Mesothelial cell of epicardium (in vitro differentiated cells): ENCODE measurements at places on chromosomes 5 and 9.
A peak's percentile ranks its signal among the peaks of the same experiment; 100 is the strongest.

- DNase-seq: peak; percentile 100
Measured at GRCh38 chr9:93566408-93567270, 9.7 kb upstream of the PHF2 start.

DNA sequence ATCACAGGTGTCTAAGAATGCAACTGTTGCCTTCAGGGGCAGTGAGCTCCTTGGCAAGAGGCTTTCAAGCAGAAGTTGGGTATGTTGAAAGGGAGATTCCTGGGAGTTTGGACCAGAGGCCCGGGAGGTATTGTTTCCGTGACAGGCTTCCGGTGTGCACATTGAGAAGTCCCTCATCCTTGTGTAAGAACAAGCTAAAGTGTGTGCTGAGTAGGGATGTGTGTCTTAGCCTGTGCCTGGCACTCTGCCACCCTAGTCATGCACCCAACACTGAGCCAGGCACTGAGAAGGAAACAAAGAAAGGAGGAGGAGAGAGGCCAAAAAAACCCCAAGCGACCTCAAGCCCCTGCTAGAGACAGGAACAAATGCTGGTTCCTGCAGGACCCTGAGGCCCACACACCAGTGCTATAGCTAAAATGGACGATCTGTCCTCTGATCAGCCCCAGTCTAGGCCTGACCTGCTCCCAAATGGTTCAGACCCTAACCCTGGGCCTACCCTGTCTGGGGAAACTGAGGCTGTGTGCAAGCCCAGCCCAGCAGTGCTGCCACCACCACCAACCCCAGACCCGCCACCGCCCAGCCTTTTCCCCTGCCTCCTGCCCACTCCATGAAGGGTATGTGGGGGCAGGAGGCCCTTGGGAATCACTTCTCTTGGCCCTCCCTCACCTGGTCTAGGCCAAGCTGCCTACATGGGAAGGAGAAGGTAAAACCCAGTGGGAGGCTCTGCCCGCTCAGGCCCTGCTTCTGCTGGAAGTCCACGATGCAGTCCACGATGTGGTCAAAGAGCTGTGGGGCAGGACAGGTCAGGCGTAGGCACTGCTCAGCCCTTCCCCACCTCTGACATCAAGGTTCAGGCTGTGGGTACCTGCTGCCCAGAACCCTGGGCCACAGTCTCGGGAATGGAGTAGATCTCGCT, 12.6 kb downstream of the HK3 start:
- no peak for DNase-seq

DNA sequence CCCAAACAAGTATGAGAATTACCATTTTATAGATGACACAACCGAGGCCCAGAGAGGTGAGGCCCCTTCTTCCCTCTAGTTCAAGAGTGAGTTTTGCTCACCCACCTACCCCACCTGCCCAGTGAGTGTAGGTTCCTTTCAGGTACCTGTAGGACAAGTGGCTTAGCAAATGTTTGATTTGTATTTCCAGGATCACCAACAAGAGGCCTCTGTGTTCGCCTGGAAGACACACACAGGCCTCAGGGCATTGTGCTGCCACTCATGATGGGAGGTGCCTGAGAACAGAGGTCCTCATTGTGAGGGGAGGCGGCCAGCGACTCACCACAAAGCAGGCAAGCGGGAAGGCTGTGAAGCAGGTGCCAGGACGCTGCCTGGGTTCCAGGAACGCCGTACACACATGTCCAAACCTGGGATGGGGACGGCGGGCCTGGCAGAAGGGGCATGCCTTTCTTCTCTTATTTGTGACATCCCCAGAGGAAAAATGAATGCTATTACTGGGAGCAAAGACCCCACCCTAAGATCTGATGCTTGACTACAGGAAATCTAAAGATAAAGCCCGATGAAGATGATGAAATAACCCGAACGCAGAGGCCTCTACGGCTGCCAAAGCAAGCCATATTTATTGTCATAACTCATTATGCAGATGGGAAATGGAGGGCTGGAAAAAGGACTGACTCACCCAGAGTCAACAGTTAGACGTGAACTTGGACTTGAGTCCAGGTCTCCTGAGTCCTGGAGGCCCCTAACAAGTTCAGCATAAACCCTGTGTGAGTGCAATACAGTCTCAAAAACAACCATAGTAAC, 60.2 kb upstream of the SLC25A51 start:
- no peak for DNase-seq

DNA sequence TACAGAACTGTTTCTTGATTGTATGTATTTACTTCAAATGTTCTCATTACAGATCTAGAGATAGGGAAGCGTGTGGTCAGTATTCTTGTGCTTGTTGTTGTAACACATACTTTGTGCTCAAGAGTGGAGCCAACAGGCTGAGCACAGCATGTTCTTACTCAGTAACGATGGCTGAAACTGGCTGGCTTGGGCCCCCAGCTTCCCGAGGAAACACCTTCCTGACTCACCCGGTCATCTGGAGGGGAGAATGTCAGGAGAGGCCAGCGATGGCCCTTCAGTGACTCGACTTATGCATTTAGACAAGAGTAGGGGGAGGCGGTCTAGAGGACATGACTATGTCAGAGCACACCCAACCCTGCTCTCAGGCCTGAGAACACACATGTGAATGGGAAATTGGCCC, 25.6 kb downstream of the ZNF474 start:
- DNase-seq: no peak

- DNase-seq: no peak
Measured at GRCh38 chr5:14925326-14925725, 53.7 kb upstream of the ANKH start.

DNA sequence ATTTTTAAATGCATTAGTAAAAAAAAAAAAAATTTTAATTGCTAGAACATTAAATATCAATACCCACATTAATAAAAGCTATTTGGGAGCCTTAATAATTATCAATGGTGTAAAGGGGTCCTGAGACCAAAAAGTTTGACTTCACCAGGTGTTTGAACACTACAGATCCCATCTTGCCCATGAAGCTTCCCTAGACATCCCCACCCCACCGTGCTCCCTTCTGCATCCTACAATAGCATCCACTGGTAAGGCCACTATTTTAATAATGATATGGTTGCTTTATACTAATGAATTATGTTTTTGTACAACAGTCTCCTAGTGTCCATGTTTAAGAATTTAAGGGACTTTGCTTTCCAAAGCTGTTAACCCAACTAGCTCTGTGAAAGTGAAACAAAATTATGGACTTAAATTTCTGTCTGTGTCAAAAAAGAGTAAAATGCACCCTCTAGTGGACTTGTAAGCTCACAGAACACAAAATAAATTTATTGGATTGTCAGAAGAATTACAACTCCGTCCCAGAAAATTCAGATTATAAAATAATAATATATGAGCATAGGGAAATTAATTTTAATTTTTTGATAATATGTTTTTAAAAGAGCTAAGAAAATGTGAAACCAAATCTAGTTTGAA, 76.0 kb downstream of the ARL15 start:
- DNase-seq: no peak

- DNase-seq: no peak
Measured at GRCh38 chr9:18014556-18014955, 435.7 kb downstream of the SH3GL2 start.

- DNase-seq: no peak
Measured at GRCh38 chr9:124499216-124499615, 8.0 kb downstream of the NR5A1 start.

DNA sequence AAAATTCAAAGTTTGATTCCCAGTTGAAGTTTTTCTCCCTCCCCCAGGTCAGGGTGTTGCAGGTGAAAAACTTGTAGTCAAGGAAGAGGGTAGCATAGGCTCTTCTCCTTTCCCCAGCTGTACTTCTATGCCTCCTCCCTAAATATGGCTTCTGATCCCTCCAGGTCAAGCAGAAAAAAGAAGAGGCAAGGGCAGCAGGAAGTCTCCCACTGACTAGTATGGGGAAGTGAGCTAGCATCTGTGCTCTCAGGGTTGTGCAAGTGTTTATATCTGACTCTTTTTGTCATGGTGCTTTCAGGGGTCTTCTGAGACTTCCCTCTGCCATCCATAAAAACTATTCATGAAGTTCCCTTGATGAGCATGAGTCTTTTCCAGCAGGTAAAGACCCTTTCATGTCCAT, 76.0 kb downstream of the ATPSCKMT start:
- no peak for DNase-seq

GRCh38 chr9:98488571-98489312, 220.0 kb downstream of the GABBR2 start:
- no peak for DNase-seq

DNA sequence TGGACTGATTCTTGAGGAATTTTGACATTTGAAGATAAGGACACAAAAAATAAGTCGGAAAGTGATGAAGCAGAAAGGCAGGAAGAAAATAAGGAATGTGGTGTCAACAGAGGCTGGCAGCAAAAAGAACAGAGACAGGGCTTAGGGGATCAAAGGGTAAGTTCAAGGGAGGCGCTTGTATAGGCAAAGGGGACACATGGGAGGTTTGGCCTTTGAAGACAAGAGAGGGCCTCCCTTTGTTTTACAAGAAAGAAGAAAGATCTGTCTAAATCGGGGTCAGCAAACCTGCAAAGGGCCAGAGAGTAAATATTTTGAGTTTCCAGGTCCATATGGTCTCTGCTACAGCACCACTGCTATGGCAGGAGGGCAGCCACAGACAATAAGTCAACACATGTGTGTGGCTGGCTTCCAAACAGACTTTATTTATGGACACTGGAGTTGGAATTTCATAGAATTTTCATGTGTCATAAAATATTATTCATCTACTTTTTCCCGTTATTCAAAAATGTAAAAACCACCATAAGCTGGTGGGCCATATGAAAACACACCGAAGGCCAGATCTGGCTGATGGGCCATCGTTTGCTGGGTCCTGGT, 112.0 kb upstream of the FBXL7 start:
- no peak for DNase-seq

DNA sequence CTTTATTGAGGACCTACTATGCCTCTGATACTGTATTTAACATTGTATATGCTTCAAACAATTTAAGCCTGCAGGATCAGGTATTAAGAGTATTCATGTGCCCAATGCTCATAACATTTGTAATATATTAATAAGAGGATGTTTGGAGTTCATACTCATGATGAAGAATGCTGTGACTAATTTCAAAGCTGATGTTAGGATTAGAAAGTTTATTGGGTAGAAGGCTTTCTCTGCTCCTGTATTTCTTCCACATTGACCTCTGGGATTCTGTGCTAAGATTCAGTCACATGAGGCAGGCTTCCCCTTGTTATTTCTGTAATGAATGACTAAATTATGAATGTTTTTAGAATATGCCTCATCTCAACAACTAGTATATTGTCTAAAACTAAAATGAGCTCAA, 456.4 kb downstream of the NFIB start:
- no peak for DNase-seq

DNA sequence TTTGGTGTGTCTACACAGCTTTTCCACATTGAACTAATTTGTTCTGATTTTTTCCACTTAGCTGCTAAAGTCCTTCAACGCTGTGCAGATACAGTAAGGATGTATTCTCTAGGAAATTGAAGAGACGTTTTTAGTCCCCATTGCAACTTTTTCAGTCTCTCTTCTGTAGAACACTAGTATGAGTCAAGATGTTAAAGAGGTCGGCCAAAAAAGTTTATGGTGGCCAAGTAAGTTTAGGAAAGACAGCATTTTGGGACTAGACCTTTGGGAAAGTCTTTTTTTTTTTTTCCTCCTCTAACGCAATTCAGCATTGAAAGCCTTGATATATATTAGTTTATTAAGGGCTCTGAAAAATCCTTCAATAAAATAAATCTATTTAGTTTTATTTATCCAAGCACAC, 243.5 kb upstream of the FBXL7 start:
- DNase-seq: no peak

DNA sequence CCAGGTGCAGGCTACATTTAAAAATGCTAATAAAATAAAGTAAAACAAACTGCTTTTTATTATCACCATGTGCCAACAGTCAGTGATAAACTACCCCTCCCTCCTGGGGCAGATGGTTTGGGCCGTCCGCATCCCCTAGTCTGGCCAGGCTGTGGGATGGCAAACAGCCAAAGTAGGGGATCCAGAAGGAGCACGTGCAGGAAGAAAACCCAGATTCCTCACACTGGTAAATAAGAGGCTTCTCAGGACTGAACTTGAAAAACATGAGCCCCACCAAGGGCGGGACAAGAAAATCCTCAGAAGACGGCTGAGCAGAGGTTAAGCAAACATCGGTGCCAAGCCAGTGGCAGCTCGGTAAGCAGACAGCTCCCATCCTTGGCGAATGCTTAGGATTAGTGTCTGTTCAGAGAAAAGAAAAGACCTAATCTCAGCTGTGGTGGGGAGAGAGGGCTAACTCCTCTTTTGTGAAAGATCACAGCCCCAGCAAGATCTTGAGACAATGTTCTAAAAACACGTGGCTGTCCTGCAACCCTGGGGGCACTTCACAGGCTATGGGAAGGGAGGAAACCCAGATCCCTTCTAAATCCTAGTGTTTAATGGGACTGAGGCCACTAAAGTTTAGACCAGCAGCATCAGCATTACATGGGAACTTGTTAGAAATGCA, 46.5 kb upstream of the GDNF start:
- no peak for DNase-seq

- DNase-seq: no peak
Measured at GRCh38 chr5:64110222-64110621, 55.4 kb upstream of the RNF180 start.

- no peak for DNase-seq
Measured at GRCh38 chr5:158546748-158547147, 553.0 kb downstream of the EBF1 start.

DNA sequence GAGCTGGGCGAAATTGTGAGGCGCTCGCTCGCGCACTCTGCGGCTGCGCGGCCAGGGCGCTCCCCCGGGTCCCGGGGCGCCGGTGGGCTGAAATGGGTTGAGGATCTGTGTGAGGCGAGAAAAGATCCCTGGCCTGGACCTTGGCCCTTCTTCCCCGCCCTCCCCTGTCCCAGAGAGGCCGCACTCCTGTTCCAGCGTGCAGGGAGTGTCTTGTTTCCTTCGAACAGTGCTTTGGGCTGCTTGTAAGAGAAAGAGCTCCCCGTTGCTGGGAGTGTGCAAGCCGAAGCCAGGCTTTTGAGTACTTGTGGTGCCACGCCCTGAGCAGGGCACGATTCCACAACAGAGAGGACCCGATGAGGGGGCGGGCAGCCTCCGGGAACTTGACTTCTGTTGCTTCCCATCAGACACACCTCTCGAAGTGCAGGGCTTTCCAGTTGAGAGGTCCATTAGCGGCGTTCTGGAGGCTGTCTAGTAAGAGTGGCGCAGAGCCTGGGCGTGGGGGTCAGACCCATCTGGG, 535 bp downstream of the DOLPP1 start:
- DNase-seq: no peak

- DNase-seq: no peak
Measured at GRCh38 chr5:59503220-59503619, 390.3 kb downstream of the PDE4D start.

GRCh38 chr9:115923903-115924668, 229.5 kb upstream of the PAPPA start:
- DNase-seq: no peak

GRCh38 chr5:145818604-145819003, 16.5 kb downstream of the PRELID2 start:
- DNase-seq: no peak

DNA sequence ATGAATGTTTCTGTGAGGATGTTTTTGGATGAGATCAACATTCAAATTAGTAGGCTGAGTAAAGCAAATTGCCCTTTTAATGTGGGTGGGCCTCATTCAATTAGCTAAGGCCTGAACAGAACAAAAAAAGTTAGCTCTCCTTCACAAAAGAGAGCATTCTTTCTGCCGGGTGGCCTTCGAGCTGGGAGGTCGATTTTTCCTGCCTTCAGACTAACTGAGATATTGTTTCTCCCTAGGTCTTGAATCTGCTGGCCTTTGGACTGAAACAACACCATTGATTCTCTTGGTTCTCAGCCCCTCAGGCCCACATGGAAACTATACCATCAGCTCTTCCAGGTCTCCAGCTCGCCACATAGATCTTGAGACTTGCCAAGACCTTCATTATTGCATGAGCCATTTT, 29.1 kb upstream of the FREM1 start:
- DNase-seq: no peak

- no peak for DNase-seq
Measured at GRCh38 chr5:150573867-150574817, 66.2 kb downstream of the NDST1 start.
